ENCODE measurements at places on chromosomes 16 and 17.

DNA sequence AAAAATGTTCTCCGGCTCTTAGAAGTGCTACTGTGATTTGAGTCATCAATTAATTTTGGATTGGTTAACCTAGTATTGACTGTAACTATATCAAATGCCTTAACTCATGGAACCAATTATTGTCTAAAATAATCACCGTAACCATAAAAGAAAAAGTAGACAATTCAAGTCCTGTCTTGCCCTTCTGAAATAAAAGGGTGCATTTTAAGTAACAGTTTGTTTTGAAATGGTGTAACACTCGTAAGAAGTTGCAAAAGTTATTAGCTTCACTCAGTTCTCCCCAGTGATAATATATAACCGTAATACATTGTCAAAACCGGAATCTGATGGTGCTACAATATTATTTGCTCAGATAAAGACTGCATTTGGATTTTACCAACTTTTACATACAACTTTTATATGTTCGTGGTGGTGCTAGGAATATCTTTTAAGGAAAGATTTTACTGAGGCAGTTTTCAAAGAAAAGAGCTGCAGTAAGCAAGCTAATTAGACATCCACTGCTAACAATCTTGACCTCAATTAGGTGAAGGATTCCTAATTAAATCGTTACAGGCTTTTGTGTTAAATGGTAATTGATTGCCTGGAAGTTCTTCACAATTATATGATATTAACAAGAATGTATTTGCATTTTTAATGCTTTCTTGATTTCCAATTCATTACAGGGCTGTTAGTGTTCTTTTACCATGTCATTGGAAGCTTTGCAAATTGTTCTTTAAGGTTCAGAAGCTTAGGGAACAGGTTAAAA lies 413.1 kb upstream of the MON1B start:
- no peak for DNase-seq

GRCh38 chr17:80270836-80271235 lies 10.2 kb downstream of the RNF213 start:
- peak; percentile 22 for DNase-seq

DNA sequence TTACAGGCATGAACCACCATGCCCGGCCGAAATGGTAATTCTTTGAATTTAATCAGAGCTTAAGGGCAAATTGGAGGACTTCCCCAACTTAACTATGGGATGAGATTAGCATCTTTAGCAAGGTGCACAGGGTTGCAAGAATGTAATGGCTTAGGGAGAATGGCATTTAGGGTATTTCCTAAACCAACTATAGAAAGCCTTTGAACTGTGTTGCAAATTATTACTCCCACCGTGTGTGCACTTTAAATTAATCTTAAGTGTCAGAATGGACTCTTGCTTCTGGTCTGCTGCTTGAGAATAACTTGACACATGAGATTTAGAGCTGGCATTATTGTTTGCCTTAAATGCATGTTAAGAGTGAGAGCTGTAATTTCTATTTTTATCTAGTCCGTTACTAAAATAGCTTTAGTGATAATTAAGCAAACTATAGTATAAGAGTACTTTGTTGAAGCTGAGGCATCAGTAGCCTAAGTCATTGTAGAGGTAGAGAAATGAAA lies 59.8 kb downstream of the TUBD1 start:
- DNase-seq: no peak

DNA sequence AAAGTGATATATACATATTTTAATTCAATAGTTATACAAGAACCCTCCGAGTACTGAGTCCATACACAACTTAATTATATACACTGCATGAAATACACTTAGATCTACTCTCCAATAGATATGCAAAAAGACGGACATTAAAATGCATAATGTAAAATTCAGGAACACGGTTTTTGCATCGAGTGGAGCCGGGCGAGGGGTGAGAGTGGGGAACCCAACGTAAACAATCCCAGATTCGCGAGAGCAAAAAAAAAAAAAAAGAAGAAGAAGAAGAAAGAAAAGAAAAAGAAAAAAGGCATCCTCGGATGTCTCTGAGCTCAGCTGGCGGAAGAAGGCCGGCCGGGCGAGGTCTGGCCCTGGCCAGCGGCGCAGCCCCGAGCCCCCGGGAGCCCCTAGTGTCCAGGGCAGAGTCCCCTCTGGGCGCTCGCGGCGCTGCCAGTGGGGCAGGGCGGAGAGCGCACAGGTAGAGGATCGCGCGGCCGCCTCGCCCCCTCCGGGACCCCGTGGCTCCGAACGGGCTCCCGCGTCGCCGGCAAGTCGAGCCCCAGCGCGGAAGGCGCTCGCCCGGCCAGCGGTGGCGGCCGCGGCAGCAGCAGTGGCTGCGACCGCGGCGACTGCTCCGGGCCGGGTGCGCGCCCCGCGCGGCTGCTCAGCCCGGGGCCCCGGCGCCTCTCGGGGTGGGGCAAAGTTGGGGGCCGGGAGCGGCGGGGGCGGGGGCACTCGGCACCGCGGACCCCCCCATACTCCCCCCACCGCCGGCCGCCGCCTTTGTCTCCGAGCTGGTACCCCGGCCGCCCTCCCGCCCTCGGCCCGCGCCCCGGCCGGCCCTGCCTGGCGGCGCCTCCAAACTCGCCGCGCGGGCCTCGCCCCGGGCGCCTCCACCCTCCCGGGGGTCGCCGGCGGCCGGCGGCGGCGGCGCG lies 9.6 kb upstream of the ZFHX3 start:
- DNase-seq: no peak

- no peak for DNase-seq
Observed at GRCh38 chr17:81329927-81330883, 35.1 kb upstream of the SLC38A10 start.

GRCh38 chr16:57406881-57407280 lies 2.3 kb downstream of the CCL17 start:
- DNase-seq: no peak

- no peak for DNase-seq
Observed at GRCh38 chr16:19285431-19285830, at the start of gene CLEC19A. CLEC19A (plus strand) TSS chr16:19285731; CDS start chr16:19285852, 121 bp downstream.

DNA sequence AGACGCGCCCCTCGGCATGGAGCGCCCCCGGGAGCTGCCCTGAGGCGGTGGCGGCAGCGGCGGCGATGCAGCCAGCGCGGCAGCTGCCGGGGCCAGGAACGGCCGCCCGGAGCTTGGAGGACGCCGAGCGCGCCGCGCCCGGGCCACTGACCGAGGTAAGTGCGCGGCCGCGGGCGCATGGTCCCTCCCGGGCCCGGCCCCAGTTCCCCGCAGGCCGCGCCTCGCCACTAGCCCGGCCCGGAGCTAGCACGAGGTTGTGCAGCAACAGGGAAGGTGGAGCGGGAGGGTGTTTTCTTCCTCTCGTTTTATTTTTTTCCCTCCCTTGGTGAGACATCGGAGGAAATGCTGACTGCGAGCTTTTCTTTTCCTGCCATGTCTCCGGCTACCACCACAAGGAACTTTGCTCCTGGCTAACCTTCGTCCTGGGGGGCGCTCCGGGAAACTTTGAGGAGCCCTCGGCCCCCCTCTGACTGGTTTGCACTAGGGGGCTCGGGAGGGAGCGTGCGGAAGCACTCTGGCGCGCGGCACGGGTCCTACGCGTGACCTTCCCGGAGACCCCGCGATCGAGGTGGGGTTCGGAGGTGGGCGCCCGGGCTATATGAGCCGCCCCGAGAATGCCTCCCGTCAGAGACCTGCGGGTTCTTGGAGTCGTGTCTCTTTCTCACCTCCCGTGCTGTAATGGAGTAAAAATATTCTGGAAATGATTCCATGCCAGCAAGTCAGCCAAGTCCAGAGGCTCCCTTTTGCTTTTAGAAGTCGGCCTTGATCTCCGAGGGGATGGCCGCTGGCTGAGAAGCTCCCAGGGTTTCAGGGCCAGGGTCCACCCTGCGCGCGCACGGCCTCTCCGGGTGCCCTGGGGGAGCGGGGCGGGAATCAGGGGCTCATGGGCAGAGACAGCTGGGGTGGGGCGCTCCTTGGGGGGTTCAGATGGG lies 868 bp downstream of the KCNJ12 start:
- DNase-seq: peak; percentile 50

GRCh38 chr16:23968176-23968575 lies 132.4 kb downstream of the PRKCB start:
- no peak for DNase-seq

DNA sequence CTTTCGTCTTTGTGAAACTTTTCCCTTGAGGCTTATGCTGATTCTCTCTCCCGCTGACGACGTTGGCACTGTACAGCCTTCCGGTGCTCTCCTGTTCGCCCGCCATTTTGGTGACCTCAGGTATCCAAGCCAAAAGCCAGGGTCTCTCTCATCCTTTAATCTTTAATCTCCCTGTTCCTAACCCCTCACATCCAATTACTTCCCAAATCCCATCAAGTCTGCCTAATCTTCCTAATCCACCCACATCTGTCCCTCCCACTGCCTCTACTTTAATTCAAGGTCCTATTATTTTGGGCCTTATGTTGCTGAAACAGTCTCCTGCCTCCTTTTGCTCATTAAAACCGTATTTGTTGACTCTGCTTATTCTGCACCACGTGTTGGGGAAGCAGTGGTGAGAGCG lies 7.3 kb downstream of the WRAP53 start:
- no peak for DNase-seq

DNA sequence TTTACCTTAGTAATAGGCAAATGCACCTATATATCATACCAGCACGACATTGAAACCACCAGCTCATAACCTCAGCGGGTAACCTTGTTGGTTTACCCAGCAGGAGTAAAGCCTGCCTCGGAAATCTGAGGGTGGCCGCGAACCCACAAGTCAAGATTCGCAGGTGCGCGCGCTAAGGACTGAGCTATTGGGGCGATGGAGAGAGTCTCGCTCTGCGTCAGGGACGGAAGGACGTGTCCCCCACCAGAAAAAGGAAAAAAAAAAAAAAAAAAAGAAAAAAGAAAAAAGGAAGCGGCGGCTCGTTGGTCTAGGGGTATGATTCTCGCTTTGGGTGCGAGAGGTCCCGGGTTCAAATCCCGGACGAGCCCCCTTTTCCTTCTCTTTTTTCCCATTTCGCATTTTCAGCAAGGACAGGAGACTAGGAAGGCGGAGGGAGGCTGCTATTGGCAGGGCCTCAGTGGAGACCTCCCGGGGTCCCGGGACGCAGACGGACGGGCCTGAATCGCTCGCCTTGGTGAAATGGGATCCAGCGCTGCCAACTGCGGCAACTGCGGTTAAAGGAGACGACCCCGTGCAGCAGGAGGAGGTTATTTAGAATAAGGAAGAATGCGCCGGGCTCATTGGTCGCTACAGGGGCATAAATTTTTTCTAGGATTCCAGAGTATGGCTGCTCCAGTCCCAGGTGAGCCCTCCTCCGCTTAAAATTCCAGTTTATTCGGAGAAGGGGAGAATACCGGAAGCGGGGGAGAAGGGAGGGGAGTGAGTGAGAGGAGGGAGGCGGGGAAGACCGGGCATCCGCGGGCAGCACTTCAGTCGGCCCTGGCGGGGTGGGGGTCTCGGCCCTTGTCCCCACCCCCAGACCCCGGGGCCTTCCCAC lies at the start of gene OR1F1:
TSS of gene OR1F1 (plus strand) at position 407 of the 877 bp plus-strand sequence.
- DNase-seq: peak; percentile 62

GRCh38 chr16:46859719-46860152 lies 24.4 kb upstream of the GPT2 start:
- peak; percentile 78 for DNase-seq

DNA sequence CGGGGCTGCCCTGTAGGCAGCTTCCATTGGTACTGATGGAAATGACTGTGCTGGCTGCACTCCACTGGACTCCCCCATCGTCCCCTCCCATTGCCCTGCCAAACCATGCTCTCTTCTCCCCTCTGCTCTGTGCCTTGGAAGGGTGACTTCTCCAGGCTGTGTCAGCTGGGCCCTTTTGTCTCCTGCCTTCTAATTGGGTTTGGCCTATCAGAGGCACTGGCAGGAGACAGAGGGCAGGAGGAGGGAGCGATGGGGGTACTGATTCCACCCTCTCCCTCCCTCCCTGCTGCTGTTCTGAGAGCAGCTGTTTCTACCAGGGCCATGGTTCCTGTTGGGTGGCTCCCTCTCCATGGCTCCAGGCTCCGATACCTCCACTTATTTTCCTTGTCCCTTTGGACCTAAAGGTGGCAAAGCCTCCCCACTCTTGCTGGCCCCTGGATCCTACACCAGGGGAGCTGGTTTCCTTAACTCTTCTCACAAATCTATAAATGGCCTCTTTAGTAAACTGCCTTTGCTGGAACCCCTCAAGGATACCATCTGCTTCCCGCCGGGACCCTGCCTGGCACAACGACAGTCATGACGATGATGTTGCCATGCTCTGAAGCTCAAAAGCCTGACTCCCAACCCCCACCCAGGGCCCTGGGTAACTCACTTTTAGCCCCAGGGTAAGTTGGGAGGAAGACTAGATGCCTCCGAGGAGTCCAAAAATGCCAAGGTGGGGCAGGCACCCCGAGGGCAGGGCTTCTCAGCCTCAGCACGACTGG lies 123.8 kb upstream of the RPL38 start:
- no peak for DNase-seq

- DNase-seq: no peak
Observed at GRCh38 chr17:51154176-51154575, 817 bp downstream of the NME1 start.

GRCh38 chr17:29659155-29659554 lies 36.4 kb upstream of the CORO6 start:
- DNase-seq: no peak

DNA sequence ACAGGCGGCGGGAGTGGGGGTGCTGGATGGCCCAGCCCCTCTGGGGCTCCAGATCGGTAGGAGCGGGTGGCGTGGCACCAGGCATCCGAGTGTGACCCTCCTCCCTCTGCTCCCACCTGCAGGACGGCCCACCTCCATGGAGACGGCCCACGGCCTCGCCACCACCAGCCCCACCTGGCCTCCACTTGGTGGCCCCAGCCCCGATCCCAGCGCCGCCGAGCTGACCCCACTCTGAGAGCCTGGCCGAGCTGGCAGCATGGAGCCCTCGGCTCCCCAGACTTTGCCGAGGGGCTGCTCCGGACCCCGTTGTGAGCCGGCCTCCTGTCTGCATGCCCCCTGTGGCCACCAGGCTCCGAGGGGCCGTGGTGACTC lies 4.7 kb upstream of the NUDT16L1 start:
- DNase-seq: no peak

GRCh38 chr16:74760007-74760767 lies 14.4 kb downstream of the FA2H start:
- no peak for DNase-seq

- no peak for DNase-seq
Observed at GRCh38 chr16:18048853-18049546, 287.5 kb downstream of the NPIPA8 start.

DNA sequence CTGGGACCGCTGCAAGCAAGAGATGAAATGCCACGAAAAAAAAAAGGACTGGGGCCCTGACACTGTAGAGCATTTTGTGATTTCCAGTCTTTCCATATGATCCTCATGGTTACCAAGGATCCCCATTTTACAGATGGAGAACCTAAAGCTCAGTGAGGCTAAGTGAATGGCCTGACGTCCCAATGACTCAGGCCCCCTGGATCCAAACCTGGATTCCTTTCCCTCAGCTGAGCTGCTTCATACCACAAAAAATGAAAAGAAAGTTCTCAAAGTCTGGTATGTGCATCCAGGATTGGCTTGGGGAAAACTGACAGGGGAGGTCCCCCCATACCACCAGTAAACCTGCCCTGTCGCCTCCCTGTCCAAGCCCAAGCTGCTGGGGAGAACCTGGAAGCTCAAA lies 80.5 kb downstream of the TEX14 start:
- DNase-seq: no peak

GRCh38 chr16:84559311-84559932 lies 55.0 kb upstream of the MEAK7 start:
- DNase-seq: no peak

- DNase-seq: no peak
Observed at GRCh38 chr16:74492976-74493375, 71.7 kb upstream of the CLEC18B start.

- DNase-seq: no peak
Observed at GRCh38 chr17:35167666-35168065, 20.0 kb downstream of the UNC45B start.

Measured in fibroblast of the aortic adventitia (primary cell).